NCI-H460 (cell line): ENCODE measurements at places on chromosomes 11 and 22.

GRCh38 chr11:57649826-57650738, at the start of gene YPEL4:
YPEL4 (minus strand) TSS chr11:57649912; CDS start chr11:57647107, 2,805 bp downstream.
- no peak for DNase-seq

GRCh38 chr22:47996446-47996857, 1234.0 kb downstream of the TBC1D22A start:
- no peak for DNase-seq

GRCh38 chr11:67680696-67681470, 6.5 kb upstream of the ALDH3B2 start:
- no peak for DNase-seq

DNA sequence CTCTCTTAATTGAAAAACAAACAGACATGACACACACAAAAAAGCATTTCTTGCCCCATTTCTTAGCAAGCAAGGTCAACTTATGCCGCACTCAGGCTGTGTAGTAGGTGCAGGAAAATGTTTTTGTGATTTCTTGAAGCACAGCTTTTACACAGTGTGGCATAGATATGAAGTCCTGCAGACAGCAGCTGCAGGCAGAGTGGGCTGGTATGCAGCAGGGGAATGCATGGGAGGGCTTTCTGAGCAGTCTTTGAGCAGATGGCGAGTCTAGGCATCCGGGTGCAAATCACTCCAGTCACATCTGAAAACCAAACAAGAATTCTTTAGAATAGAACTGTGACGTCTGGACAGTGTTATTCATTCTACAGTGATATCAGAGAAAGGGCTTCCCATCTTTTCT, 87.5 kb downstream of the BLID start:
- no peak for DNase-seq

GRCh38 chr11:75919525-75919924, 104.5 kb downstream of the UVRAG start:
- no peak for DNase-seq

- no peak for DNase-seq
Observed at GRCh38 chr22:31609716-31610115, 52.3 kb downstream of the PISD start.

DNA sequence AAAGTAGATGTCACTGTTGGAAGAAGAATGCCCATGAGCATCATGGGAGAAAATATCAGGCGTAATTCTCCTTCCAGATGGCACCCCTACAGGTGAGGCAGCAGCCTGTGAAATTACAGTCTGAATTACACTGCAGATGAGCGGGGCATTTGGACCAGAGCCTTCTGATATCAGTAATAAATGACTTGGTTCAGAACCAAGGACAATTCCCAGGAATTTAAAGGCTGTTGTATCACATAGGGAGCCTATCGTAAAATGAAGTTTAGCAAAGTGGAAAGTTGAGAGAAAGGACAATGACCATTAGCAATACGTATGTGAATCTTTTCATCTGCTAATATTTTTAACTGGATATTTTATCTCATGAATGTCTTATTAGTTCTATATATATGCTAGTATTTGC, 61.3 kb downstream of the PRMT3 start:
- no peak for DNase-seq

DNA sequence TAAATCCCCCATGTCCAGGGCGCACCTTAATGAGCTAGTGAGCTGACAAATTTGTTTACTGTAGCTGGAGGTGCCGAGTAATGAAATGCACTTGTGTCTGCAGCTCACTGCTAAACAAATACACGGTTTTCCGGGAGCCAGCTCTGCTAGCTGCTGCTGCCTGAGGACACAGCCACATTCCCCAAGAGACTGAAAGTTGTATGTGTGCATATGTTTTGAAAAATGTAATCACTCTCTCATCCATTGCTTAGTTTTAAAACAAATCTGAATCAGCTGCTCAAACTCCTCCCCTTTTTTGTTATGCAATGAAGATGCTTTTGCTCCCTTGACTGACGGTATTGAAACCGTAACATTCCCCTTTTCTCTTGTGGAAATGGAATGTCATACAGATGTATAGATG, 62.4 kb upstream of the NNMT start:
- no peak for DNase-seq

- DNase-seq: no peak
Observed at GRCh38 chr22:21829523-21829922, 37.9 kb downstream of the MAPK1 start.

DNA sequence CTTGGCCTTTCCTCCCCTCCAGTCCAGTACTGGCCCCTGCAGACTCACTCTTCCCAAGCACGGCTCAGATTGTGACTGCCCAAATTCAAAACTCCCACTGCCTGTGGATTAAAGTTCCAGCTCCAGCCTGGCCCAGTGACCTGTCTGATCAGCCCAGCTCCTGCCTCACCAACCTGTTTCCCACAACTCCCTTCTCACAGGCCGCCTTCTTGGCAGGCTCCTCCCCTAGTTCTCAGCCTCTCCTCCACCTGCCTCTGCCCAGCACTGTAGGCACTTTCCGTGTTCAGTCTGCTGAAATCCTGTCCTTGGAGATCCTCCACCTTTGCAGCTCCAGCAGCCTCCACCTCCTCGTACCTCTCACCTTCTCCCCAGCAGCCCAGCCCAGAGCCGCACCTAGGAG, 68.6 kb downstream of the MICAL2 start:
- no peak for DNase-seq

DNA sequence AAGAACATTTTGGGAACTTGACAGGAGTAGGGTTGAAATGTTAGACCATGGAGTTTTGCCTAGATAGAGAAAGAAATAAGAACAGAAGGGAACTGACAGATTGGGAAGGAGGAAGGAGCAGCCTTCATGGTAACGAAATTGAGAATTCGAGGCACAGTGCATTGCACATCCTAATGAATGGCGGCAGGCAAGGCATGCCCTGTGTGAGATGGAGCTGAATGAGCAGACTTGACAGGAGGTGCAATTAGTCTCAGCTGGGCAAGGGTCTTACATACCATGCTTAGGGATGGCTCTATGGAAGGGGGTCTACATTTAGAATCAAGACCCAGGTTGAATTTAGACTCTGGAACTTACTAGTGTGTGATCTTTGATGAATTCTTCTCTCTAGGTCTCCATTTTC, 25.0 kb upstream of the NTM start:
- DNase-seq: no peak

DNA sequence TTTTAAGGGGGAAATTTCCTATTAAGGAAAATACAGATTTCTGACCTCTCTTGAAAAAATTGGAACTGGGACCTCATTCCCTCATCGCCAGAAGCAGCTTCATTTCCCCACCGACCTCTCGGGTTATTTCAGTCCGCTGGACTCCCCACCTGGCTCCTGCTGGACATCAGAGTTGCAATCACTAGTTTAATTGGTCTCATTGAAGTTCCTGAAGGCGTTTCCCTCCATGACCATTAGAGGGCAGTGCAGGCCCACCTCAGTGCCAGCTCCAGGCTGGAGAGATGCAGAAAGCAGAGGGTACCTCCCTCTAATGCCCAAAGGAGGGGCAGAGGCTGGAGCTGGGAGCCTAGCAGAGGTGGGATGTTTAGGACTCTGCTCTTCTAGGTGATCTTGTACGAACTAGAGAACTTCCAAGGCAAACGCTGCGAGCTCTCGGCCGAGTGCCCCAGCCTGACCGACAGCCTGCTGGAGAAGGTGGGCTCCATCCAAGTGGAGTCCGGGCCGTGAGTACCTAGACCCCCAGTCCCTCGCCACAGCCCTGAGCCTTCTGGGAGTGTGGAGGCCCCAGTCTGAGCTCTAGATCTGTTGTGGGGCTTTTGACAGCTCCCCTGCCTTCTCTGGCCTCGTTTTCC, 2.7 kb downstream of the CRYBB3 start:
- peak; percentile 52 for DNase-seq

DNA sequence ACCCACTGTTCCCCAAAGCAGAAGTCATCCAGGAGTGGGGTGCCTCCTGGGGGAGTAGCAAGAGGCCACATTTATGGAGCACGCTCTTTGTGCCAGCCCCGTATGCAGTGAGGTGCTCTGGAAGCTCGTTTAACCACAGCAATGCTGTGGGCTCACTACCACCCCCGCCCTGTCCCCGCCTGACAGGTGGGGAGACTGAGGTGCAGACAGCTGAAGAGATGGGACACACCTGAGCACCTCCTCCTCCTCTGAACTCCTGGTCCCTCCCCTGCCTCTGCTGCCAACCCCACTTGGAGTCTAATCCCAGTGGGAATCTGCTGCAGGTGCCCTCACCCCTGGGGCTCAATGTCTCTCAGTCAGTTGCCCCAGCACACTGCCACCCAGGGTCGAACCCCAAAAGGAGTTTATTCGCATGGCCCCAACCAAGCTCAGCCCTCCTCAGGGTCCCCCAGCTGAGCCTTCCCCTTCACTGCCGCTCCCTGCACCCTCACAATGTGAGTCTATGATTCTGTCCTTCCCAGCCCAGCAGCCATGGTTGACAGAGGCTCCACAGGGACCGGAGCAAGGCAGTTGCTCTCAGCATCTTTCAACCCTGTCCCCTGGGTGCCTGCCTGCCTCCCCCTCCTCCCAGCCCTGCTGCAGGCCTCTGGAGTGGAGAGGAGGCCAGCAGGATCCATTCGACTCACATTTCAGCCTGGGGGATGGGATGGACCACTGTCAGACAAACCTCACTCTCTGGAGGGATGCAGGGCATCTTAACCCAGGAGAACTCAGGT, 13.3 kb upstream of the BCR start:
- DNase-seq: no peak

GRCh38 chr11:122775675-122776271, 62.5 kb upstream of the CRTAM start:
- DNase-seq: no peak

DNA sequence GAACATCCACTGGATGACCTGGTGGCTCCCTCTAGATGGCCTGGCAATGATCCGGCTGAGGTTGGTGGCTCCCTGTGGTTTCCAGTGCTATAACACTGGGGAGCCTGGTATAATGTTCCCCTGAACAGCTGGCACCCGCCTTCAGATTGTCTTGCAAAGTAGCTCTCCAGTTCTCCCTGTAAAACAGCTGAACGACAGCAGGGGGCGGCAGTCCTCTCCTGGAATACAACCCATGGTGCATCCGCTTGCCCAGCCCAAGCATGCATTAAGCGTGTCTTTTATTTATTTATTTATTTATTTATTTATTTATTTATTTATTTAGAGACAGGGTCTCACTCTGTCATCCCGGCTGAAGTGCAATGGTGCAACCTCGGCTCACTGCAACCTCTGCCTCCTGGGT, 258.9 kb downstream of the BUD13 start:
- peak; percentile 2 for DNase-seq

GRCh38 chr11:94675239-94675638, 92.9 kb upstream of the AMOTL1 start:
- DNase-seq: no peak

DNA sequence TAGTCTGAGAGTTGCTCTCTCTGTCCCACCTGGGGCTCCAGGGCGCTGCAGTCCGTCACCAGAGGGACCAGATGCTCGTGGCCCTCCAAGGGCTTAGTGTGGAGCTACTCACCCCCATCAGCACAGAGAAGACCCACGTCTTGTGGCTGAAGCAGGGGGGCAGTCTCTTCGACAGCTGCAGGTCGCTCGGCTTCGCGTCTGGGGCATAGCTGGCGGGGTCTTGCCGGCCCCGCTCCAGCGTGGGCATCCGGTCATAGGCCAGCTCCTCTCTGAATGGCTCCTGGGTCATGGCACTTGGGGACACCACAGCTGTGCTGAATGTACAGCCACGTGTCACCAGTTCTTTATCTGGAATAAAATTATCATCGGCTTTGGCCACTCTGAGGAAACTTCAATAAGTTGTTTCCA, 608 bp downstream of the MLC1 start:
- no peak for DNase-seq

GRCh38 chr11:121895919-121896318, 220.1 kb downstream of the BLID start:
- no peak for DNase-seq

GRCh38 chr11:36247493-36247892, 41.7 kb downstream of the COMMD9 start:
- DNase-seq: no peak

GRCh38 chr11:92830377-92831155, 138.9 kb upstream of the MTNR1B start:
- DNase-seq: no peak

DNA sequence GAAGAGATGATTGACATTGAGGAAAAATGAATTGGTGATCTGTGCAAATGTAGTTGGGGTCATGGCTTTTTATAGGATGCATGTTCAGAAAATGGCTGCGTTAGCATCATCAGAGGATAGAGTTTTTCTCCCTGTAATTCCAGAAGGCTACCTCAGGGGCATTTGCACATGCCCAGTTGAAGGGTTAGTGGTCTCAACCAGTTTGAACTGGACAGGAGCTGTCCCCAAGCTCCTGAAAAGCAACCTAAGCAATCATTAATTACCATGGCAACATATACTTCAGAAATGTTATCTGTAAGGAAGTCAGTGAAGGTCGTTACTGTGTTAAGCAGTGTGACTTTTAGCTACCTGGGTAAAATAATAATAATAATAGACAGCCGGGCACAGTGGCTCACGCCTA, 29.3 kb downstream of the TUG1 start:
- no peak for DNase-seq

- no peak for DNase-seq
Observed at GRCh38 chr11:121577106-121577848, 124.5 kb upstream of the SORL1-AS1 start.

GRCh38 chr11:14444441-14445189, 55.0 kb downstream of the COPB1 start:
- DNase-seq: no peak

GRCh38 chr11:78350646-78351165, 66.9 kb downstream of the GAB2 start:
- no peak for DNase-seq

- DNase-seq: no peak
Observed at GRCh38 chr11:75280770-75281468, 40.3 kb downstream of the TPBGL start.

DNA sequence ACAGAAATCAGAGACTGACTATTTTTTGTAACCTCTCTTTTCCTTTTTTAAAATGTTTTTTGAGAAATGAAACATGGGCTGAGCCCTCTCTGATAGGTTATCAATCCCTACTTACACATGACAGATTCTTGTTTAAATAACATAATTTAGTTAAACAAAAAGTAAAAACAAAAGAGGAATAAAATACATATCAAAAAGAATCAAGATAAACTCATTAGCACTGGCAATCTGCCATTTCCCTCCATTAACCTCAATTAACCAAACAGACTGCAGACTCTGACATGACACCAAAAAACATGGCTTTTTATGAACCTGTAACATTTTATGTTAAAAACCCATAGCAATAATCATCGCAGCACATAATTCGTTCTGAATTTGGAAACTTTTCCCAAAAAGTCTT, 284.4 kb upstream of the MTNR1B start:
- DNase-seq: no peak

DNA sequence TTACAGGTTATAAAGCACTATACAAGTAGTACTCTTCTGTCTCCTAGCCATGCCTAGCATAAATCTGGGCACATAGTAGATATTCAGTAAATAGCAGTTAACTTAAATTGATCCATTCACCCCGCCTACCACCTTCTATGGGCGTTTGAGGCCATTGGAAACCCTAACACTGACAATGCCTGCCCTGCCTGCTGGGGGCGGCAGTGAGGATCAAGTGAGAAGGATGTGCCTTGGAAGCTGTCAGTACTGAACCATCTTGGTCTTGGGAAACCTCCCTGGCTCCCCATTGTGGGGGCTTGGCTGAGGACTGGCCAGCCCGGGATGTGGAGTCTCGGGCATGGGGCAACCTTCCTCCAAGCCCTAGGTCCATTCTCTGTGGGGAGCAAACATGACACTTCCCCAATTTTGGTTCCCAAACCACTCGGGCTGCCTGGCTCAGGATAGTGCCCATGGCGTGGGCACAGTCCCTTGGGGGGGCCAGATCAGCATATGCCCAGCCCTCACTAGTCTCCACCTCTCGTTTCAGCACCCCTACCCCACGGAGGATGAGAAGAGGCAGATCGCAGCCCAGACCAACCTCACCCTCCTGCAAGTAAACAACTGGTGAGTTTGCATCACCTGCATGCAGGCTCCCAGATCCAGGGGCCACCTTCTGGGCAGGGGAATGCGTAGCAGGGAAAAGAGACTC, 67.4 kb downstream of the FEZ1 start:
- no peak for DNase-seq
